ENCODE measurements at places on chromosomes 2 and 18.

- no peak for DNase-seq
These were observed 890.7 kb upstream of the CELF4 start for GRCh38 chr18:38456253-38456652.

- no peak for DNase-seq
These were observed 21.5 kb upstream of the CDKL4 start for GRCh38 chr2:39265315-39265714.

DNA sequence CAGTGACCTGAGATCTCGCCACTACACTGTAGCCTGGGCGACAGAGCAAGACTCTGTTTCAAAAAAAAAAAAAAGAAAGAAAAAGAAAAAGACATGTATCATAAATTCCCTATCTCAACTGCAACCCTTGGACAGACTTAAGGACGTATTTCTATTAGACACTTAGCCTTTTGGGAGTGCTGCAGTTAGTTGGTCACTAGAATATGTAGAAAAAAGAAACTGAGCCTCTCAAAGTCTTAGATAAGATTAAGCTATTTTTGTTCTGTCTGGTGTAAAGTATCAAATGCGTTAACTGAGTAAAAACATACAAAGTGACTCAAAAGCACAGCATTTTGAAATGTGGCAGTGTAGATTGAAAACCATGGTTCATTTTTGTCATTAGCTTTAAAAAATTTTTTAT lies 7.3 kb downstream of the NBEAL1 start:
- DNase-seq: no peak

GRCh38 chr18:14937271-14937670 lies 189.3 kb downstream of the ANKRD30B start:
- DNase-seq: no peak

DNA sequence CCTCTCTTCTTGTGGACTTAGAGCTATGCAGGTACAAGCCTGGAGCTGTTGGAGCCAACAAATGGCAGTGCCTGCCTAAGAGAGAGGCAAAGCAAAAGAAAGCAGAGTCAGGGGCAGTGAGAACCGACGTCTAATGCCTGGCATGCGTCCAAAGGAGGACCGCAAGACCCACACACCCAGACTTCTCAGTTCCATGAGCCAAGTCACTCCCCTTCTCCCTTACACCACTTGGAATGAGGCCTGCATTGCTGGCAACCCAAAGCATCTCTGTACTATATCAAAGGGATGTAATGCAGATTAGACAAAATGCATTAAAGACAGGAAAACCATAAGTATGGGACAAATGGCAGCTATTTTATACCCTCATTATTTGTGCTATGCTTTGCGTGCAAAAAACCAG lies 49.9 kb upstream of the RNU4ATAC start:
- peak; percentile 24 for DNase-seq

DNA sequence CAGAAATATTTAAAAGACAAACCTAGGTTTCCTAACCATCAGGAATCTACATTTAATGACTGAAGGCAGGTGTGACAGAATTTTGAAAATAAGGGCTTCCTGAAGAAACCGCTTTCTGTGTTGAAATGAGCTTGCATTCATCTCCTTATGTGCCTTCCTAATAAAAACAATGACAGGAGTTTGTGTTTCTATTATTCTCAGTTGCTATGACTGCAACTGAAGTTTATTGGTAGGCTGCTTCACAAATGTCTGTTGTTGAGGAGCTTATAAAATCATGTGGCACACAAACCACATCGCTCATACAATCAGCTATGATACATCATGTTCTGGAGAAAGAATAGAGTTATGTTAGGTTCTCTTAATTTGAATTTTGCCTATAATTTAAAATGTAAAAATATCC lies 362.7 kb upstream of the SLC8A1 start:
- DNase-seq: peak; percentile 3

DNA sequence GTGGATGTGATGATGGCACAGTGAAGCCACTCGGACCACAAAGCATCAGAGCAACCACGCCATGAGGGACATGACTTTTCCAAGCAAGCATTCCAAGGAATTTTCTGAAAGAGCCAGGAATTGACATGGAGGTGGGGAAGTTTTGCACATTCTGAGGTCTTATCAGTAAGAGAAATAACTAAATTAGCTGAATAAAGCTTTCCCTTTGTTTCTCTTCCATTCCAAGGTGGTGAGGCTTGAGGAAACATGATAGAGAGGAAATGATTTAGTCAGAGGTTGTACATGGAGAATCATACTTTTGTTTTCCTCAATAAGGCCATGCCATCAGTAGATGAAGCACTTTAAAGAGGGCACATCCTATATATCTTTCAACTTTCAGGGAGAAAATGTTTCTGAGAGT lies 115.7 kb upstream of the MMADHC start:
- no peak for DNase-seq

DNA sequence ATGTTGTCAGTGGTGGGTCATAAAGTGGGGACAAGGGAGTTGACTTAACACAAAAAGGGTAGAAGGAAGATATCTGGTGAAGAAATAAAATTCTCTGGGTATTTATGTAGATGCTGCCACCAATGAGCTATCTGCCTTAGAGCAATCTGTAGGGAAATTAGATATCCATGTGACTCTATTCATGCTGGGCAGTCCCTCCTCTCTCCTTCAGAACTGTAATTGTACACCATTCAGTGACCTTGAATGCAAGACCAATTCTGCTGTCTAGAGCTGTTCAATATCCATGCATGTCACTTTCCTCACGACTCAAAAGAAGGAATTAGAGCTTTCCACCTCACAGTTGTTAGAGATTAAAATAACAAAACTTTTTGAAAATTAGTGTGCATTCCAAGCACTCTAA lies 28.6 kb upstream of the TDRD15 start:
- DNase-seq: no peak

- DNase-seq: no peak
These were observed 57.5 kb downstream of the KIF5C start for GRCh38 chr2:148932536-148932935.

DNA sequence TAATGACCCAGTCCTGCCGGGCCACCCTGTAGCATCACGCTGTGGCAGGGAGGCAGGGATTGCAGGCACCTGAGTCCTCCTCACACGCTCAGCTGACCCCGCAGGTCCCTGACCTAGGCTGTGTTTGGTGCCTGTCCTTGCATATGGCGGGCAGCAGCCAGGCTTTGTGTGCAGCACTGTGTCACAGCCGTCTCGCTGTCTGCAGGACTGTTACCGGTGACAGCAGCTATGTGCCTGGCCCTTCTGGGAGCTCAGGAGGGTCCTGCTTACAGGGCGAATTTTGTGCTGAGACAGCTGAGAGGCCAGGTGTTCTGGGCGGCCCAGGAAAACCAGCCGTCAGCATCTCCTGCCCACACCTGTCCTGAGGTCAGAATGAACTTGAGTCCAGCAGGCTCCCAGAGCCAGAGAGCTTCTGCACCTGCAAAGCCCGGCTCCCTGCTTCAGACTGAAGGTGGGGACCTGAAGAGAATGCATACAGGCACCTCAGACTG lies 10.4 kb upstream of the ARID5A start:
- no peak for DNase-seq

DNA sequence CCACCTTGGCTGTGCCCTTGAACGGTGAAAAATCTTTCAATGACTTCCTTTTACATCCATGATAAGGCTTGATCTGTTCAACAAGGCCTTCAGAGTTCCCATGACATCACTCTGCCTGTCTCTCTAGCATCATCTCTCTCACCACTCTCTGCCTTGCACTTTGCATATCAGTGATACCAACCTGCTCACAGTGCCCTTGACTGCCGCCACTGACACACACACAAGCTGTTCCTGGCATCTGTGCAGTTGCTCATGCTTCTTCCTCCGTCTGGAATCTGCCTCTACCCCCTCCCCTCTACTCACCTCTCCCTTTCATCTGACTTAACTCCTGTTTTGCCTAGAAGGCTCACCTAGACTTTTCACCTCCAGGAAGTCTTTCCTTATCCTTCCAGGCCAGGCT lies 79.1 kb upstream of the SEC11C start:
- DNase-seq: no peak

- peak; percentile 84 for DNase-seq
These were observed 37.5 kb downstream of the TBC1D8 start for GRCh38 chr2:101113441-101114267.

GRCh38 chr2:111972955-111973565 lies 74.7 kb downstream of the MERTK start:
- DNase-seq: no peak

DNA sequence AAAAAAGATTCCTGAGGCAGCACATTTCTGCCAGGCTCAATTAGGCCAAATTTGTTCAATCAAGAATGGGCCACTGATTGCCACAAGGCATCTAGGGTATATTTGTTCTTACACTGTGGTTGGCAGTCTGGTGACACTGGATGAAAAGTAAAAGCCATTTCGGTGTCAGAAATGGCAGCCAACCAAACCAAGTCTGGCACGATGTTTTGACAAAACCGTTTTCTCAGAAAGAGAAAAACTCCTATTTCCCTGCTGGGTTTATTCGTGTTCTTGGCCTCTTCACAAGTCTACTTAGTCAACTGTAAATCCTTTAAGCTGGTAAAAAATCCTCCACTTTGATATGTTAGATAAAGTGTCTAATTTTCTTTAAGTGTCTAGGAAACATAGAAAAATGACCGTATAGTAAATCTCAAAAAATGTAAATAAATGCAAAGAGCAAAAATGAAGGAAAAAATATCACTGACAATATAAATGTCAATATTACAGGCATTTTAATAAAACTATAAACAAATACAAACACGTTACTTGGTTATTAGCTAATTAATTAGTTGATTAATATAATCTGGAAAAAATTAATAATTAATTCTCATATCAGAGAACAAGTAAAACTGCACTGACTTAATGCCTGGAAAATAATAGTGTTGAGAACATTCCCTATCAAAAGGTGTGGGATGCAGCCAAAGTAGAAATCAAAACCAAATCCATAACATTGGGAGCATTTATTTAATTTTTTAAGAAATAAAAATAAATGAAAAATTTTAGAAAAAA lies 182.0 kb upstream of the ZNF804A start:
- DNase-seq: no peak

DNA sequence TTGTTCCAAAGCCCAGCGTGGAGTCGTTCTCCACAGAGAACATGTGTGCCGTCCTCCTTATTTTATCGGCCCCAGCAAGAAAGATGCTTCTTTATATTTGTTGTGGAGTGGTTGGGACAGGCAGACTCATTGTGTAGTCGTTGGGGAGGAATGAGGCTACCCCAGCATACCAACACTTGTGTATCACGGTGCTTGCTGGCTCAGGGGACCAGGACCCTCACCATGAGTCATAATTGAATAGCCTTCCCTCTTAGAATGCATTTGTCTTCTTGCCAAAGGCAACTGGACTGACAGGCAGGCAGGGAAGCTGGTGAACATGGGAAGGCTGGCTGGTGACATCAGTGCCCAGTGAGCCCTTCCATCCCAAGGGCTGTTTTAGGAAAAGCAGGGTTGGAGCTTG lies 4.7 kb downstream of the CAPN10 start:
- DNase-seq: no peak

DNA sequence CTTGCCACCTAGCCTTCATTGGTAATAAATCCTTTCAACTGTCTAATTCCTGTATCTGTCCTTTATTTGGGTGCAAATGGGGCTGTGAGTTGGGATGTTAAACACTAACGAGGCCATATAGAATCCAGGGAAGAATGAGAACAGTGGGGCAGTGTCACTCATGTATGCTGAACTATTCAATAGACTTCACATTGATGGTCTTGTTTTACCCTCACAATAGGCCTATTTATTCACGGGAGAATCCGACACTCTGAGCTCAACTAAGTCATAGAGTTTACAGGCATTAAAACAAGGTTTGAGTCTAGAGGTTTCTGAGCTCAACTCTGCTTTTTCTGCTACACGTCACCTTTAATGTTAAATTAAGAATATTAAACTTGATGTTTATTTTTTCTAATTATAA lies 421.6 kb downstream of the SOX11 start:
- DNase-seq: no peak

DNA sequence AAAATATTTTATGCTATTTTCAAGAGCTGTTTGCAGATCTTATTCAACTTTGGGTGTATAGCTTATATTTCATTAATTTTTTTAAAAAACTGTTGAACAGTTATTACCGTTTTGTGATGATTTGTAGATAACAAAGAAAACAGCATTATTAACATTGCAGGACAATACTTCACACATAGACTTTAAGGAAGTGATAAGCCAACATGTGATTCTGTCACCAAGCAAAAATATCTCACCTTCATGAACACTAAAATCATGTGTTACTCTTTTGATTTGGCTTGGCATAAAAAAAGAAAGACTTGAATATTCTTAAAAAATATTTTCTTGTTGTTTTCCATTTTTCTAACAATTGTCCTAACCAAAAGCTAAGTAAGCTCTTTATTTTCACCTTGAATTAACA lies 33.0 kb downstream of the SLC35F5 start:
- no peak for DNase-seq

DNA sequence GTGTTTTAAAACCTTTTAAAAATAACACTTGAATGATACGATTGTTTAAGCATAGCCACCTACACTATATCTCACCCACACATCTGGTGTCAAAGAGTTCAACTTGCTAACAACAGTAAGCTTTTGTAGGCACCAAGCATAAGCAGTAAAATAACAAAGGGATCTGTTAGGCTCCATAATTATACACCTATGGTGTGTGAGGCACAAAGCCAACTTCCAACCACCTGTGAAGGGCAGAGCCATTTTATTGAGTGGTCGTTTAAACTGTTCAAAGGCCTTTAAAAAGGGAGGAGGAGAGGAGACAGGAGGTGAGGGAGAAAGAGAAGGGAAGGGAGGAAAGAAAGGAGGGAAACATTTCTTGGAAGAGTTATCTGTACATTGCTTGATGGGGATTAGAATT lies 27.9 kb downstream of the NEMP2 start:
- DNase-seq: no peak

- no peak for DNase-seq
These were observed 127.6 kb upstream of the HS6ST1 start for GRCh38 chr2:128446049-128446873.

DNA sequence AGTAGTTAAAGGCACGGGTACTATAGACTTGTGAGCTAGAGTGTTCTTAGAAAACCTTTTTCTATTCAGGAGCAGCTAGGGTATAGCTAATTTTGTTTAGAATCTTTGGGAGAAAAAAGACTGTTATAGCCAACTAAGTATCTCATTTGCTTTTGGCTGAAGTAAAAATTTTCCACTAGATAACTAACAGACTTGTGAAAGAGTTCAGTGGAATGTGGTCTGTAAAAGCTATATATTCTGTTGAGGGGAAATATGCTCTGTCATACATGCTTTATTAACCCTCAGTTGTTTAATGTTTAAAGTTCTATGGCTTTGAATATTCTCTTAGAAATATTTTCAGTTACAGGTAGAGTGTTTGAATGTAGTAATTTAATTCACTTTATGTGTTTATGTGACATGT lies 49.7 kb downstream of the RIF1 start:
- no peak for DNase-seq

DNA sequence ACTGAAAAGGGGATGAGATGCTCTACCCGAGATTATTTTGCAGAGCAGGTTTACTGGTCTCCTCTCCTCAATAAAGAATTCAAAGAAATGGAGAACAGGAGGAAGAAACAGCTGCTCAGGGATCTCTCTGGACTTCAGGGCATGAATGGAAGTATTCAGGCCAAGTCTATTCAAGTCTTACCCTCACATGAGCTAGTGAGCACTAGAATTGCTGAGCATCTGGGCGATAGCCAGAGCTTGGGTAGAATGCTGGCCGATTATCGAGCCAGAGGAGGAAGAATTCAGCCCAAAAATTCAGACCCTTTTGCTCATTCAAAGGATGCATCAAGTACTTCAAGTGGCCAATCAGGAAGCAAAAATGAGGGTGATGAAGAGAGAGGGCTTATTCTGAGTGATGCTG lies 60.0 kb downstream of the PIKFYVE start:
- DNase-seq: no peak

- no peak for DNase-seq
These were observed 27.8 kb upstream of the RHOB start for GRCh38 chr2:20419007-20419576.

- no peak for DNase-seq
These were observed 720 bp downstream of the LBX2 start for GRCh38 chr2:74498500-74499266.

Data from renal pelvis (tissue), 12 donors.